ENCODE measurements at places on chromosomes 4 and X.

- no peak for DNase-seq
Measured at GRCh38 chr4:184348311-184349233, 125.8 kb downstream of the IRF2 start.

DNA sequence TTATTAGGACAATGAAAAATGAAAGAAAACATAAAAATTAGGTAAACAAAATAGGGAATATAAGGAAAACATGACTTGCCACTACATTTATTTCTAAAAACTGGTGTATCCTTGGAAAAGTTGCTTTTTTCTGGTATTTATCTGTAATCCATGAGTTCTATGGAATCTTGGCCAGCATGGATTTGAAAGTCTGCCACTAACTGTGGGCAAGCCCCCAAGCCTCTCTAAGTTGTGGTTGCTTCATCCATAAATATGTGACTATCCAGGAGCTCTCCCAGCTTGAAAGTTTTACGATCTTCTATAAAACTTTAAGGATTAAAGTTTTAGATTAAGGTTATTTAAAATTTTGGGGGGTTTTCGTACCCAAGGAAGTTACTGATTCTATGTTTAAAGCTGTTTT lies 21.8 kb downstream of the RPS6KA3 start:
- no peak for DNase-seq

- DNase-seq: no peak
Measured at GRCh38 chr4:121375262-121375661, 5.6 kb downstream of the QRFPR start.

DNA sequence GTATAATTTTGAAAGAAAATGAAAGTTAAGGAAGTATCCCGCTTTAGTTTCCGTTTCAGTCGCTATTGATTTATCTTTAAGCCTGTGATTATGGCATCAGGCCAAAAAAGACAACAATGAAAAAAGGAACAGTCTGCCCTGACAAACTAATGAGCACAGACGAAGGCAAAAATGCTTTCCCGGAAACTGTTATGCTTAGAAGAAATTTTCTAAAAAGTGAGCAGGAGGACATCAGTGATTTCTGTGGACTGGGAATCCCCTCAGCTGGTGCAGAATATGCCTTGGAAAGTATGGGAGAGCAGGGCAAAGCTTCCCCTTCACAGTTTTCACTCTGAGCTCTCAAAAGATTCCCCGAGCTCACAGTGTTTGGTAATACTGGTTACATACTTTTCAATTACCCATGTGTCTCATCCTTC lies 5.1 kb upstream of the CXCL10 start:
- no peak for DNase-seq

GRCh38 chrX:119455264-119455663 lies 13.0 kb upstream of the SLC25A5 start:
- no peak for DNase-seq

Data from stimulated activated CD8-positive, alpha-beta memory T cell treated with anti-CD3 and anti-CD28 coated beads, Interleukin-4, amount 100 ng/mL, for 1 hour (primary cell).